ENCODE measurements at places on chromosomes 1 and 21.

DNA sequence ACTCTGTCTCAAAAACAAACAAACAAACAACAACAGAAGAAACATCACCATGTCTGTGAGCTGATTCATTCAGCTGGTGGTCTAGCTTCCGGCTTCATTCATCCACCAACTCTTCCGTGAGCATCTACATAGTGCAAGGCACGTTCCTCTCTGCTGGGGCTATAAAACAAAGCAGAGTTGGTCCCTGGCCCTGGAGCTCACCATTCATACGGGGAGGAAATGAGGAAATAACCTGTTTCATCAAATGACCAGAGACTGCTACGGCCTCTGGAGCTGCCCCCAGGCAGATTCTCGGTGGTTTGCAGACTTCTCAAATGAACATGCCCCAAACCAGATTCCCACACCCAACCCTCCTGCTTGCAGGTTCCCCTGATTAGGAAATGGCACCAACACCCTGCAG is 41.0 kb upstream of the ID3 start:
- no peak for DNase-seq

DNA sequence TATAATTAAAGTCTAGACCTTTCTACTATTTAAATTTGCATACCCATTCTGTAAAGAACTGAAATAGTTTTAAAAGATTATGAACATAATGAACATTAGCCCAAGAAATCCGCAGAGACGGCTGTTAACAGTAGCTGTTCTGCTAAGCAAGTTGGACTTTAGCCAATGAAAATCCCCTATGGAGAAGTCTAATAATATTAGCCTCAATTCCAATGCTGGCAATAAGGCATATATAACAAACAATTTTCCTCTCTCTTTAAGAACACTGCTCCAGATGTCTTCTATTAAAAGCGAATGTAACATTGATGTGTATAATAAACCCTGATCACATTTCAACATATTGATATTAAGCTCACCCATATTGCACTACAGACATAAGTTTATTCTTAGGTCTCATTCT is 221.3 kb upstream of the KCTD3 start:
- DNase-seq = no peak

GRCh38 chr1:117719004-117719403 is 113.2 kb downstream of the TENT5C start:
- no peak for DNase-seq

DNA sequence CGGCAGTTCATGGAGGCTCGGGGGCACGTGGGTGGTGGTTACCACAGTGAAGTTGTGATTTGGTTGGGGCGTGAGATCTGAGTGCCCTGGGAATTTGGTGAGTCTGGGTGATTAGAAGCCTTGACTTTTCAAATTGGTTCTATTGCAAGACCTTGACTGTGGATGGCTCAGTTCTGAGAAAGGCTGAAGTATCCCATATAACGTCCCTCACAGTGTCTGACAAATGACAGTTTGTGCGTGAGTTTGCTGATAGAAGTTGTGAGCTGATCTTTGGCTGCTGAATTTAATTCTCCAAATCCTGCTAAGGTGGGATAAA is 549 bp downstream of the MSH4 start:
- DNase-seq = no peak

GRCh38 chr1:203063287-203063686 is 22.5 kb downstream of the MYOG start:
- DNase-seq = no peak

DNA sequence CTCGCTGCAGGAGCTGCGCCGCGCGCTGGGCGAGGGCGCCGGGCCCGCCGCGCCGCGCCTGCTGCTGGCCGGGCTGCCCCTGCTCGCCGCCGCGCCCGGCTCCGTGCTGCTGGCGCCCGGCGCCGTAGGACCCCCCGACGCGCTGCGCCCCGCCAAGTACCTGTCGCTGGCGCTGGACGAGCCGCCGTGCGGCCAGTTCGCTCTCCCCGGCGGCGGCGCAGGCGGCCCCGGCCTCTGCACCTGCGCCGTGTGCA is 730 bp downstream of the OLIG1 start:
- no peak for DNase-seq

DNA sequence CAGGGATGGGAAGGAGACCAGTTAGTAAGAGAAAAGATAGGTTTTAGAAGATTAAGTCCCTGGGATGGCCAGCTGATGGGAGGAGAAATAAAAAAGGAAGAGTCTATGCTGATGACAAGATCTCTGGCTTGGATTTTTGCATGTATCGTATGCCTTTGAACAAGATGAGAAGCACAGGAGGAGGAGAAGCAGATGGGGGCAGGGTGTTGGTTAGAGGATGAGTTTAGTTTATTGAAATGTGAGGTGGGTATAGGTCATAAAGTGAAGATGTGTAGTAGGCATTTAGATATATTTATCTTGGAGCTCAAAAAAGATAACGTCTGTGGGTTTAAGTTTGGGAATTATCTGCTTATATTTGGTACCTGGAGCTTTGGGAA is 1.4 kb downstream of the TIPRL start:
- no peak for DNase-seq

- no peak for DNase-seq
Measured at GRCh38 chr1:176939993-176940392, 224.5 kb downstream of the ASTN1 start.

- DNase-seq = no peak
Measured at GRCh38 chr21:45087022-45087823, 12.8 kb downstream of the ADARB1 start.
